Activated CD8-positive, alpha-beta memory T cell treated with anti-CD3 and anti-CD28 coated beads for 4 hours (primary cell): ENCODE measurements at places on chromosomes 5 and 9.
A peak's percentile ranks its signal among the peaks of the same experiment; 100 is the strongest.

- DNase-seq = no peak
These were observed 14.6 kb upstream of the TNIP1 start for GRCh38 chr5:151095341-151096000.

- no peak for DNase-seq
These were observed 112.8 kb upstream of the SAP30L start for GRCh38 chr5:154333016-154333415.

GRCh38 chr5:90650767-90651166 lies 92.2 kb downstream of the ADGRV1 start:
- DNase-seq = no peak

- DNase-seq = no peak
These were observed 274.0 kb upstream of the DAPK1 start for GRCh38 chr9:87223392-87224246.

DNA sequence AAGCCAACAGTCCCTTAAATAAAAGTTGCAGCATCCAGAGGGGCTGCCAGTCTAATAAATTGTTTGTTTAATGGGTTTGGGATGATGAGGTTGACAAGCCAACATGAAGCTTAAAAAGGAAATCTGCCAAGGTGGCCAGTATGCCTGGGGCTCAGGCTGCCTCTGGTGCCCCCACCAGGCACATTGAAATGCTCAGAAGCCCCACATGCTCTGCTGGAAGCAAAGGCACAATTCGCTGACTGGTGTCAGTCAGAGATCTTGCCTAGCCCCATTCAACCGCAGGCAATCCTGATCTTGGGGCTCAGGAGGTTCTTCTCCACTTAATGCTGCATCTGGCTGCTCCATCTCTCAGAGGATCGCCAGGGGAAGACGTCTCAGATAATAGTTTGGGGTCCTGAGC lies 44.2 kb upstream of the TCERG1 start:
- DNase-seq = no peak

- DNase-seq = no peak
These were observed 173.8 kb upstream of the DAP start for GRCh38 chr5:10934783-10935355.

GRCh38 chr9:69671879-69672595 lies at the start of gene APBA1:
Gene APBA1, minus strand, starts transcription at chr9:69672371.
- peak; percentile 12 for DNase-seq

DNA sequence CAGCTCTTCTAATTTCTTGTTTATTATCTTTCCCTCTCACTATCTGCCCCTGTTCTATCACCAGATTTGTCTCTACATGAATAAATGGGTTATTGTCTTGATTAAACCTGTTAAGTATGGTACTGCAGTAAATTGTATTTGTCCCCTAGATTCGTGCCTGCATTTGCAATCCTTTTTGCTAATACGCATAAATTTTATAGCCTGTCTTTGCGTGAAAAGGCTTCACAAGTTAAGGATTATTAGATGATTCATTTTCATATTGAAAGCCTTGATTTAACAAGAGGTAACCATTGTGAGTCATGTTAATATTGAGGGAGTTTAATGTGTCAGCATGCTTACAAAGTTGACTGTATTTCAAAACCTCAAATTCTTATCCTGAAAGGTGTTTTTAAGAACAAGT lies 204.6 kb downstream of the PCSK1 start:
- no peak for DNase-seq

DNA sequence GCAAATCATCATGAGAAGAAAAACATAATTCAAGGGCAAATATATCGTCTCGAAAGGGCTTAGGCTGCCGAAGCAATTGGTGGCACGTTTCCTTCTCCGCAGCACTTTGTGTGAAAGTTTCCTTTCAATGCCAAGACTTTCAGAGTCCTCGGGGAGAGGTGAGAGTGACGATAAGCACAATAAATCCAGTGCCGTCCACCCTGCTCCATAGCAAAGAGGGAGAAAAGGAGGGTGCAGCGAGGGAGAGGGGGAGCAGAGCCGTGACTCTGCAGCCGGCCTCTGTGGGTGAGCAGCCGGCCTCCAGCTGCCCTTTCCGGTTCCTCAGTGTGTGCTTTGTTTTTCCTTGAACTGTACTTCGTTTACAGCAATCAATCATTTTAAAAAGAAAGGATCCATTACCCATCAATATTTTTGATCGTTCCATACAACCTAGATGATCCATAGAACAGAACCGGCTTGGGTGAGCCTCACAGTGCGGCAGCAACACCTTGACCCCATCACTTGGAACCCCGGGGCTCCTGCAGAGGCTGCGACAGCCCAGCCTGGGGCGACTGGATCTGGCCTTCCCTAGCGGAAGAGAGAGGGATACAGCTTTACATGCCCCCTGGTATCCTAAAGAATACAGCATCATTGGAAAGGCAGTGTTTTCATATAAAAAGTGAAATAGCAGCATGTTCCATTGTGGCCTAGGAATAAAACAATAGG lies 247.0 kb upstream of the IRX4 start:
- DNase-seq = no peak

- DNase-seq = no peak
These were observed 48.7 kb downstream of the DNAJC21 start for GRCh38 chr5:34977934-34978613.
